ENCODE measurements at places on chromosomes 16 and 17.

DNA sequence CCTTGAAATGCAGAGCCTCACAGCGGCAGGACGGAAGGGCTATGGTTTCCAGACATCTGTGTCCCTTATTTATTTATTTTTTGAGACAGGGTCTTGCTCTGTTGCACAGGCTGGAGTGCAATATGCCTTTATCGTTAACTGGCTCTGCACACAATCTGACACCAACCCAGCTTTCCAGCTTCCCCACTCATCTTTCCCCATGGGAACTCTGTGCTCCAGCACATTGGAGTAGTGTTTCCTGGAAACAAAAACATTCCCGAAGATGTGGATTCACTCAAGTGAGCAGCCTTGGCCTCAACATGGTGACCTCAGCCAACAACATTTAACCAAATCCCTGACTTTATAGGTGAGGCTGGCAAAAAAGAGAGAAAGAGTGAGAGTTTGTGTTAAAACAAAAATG, 307.1 kb downstream of the TMEM114 start:
- H3K27ac ChIP-seq: no peak overlapping the region
- no peaks in the 10 kb centered on the region for H3K27me3 ChIP-seq
- no peaks in the 10 kb centered on the region for H3K36me3 ChIP-seq
- peaks cover 12% of the 10 kb centered on the region for H3K4me1 ChIP-seq
- DNase-seq: no peak
- H3K4me3 ChIP-seq: no peak overlapping the region

DNA sequence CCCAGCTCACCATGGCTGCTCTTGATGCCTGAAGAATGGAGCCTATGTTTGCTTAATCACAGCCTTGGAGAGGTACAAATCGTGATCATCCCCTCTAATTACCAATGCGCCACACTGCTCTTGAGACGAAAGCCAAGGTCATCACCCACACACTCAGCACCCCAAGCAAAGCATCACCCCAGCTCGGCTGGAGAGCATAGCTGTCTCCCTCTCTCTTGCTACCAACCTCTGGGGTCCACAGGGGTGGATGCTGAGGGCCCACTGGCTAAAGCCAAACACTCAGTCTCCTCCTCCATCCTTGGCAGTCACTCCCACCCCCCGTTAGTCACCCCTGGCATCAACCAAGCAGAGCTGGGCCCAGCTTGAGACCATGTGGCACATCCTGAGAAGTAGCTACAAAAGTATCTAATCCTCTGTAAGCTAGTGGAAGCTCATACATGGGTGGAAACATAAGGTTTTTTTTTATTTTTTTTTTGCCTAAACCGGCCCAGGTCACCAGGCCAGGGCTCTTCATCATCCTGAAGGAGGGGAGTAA, 44.8 kb downstream of the PIMREG start:
- no peaks in the 10 kb centered on the region for H3K36me3 ChIP-seq
- H3K4me1 ChIP-seq: peaks cover 11% of the 10 kb centered on the region
- no peak for DNase-seq

DNA sequence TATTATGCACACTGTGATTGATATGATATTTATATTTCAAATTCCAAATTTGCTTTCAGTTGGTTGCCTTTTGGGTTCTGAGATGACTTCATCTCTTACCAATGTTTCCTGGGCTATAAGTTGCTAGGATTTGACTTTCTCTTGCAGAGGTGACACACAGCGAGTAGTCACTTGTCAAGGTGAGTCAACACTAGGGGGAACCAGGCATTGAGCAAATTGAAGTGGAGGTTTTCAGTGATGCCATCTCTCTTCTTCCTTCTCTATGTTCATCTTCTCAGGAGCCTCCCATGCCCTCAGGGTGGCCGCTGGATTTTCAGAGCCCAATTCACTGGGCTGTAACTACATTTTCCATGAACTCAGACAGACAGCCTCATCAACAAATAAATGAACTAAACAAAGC, 6.0 kb upstream of the CPD start:
- no peak for DNase-seq
- no peaks in the 10 kb centered on the region for H3K36me3 ChIP-seq
- peaks cover 1% of the 10 kb centered on the region for H3K4me1 ChIP-seq
- H3K27ac ChIP-seq: no peak overlapping the region
- H3K27me3 ChIP-seq: peaks cover 10% of the 10 kb centered on the region

DNA sequence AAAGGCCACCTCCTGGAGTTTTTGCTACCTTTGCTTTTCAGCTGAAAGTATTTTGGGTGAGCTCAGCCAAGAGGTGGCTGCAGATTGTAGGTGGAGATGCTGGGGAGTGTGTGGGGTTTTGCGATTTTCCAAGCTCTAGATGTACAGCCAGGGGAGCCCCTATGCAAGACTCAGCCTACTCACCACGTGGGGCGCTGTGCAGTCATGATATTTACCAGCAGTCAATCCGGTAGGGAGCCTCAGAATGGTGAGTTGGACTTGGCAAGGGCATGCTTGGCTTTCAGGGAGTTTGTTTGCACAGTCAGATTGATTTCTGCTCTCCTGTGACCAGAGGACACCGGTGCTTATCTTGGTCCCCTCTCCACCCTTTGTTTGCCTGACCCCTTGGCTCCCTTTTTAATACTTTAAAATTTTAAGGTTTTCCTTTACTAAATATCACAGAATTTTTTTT, 175.3 kb downstream of the UTP18 start:
- peak; percentile 7 for DNase-seq
- H3K36me3 ChIP-seq: no peaks in the 10 kb centered on the region
- no peaks in the 10 kb centered on the region for H3K27me3 ChIP-seq

GRCh38 chr17:16977932-16978331, 6.0 kb upstream of the TNFRSF13B start:
- H3K27me3 ChIP-seq: no peaks in the 10 kb centered on the region
- H3K4me1 ChIP-seq: no peaks in the 10 kb centered on the region
- no peak overlapping the region for H3K27ac ChIP-seq
- DNase-seq: no peak
- H3K4me3 ChIP-seq: no peak overlapping the region
- no peaks in the 10 kb centered on the region for H3K36me3 ChIP-seq

DNA sequence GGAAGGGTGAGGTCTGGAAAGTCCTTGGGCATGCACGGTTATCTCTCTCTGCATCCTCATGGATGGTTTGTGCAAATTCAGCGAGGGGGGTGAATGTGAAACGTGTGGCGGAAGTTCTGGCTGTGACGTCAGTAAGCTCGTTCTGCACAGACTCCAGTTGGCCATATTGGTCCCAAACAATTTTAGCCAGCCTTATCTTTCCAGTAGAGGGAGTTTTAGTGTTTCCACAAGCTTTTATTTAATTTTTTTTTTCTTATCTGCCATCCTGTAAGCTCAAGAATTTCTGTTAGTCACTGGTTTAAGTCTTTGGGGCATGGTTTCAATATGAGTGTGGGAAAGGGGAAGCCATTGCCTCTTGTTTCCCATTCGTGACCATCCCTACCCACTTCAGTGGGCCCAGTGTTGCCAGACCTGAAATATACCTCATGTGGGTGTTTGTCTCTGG, 39.0 kb downstream of the HLF start:
- no peaks in the 10 kb centered on the region for H3K4me1 ChIP-seq
- H3K27me3 ChIP-seq: no peaks in the 10 kb centered on the region
- DNase-seq: no peak
- H3K4me3 ChIP-seq: no peak overlapping the region
